ENCODE measurements at places on chromosomes 7 and 10.

- DNase-seq, result no peak
These were observed 7.7 kb downstream of the PTN start for GRCh38 chr7:137335814-137336213.

- DNase-seq, result no peak
These were observed 50.0 kb downstream of the PNLIPRP2 start for GRCh38 chr10:116670706-116671105.

- DNase-seq, result peak; percentile 1
These were observed 5.5 kb upstream of the ADCY1 start for GRCh38 chr7:45568536-45569289.

DNA sequence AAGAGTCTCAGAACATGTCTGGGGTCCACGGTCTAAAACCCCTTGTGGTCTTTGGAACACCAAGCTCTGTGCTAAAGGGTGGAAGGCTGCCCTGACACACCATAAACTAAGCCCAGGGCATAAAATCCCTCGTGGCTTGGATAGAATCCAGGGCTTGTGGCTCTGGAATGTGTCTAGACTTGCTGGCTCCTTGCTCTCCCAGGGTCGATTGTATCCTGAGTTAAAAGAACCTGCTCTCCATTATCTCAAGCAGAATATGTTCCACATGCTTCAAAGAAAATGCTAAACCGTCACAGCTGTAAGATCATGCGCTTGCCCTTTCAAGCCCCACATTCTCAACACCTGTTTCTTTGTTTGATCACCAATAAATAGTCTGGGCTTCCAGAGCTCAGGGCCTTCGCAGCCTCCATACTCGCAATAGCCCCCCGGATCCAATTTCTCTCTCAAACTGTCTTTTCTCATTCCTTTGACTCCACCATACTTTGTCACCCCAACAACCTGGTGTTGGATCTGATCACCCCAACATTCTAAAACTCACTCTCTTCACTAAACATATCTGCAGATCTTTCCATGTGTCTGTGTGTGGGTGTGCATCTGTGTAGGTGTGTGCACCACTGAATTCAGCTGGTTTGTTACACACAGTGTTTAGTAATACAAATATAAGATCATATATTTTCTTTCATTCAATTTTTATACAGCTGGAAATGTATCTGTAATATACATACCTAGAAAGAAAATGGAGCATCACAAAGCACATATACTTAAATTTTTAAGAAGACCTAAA lies 238.5 kb downstream of the ZMYND11 start:
- DNase-seq, result no peak

DNA sequence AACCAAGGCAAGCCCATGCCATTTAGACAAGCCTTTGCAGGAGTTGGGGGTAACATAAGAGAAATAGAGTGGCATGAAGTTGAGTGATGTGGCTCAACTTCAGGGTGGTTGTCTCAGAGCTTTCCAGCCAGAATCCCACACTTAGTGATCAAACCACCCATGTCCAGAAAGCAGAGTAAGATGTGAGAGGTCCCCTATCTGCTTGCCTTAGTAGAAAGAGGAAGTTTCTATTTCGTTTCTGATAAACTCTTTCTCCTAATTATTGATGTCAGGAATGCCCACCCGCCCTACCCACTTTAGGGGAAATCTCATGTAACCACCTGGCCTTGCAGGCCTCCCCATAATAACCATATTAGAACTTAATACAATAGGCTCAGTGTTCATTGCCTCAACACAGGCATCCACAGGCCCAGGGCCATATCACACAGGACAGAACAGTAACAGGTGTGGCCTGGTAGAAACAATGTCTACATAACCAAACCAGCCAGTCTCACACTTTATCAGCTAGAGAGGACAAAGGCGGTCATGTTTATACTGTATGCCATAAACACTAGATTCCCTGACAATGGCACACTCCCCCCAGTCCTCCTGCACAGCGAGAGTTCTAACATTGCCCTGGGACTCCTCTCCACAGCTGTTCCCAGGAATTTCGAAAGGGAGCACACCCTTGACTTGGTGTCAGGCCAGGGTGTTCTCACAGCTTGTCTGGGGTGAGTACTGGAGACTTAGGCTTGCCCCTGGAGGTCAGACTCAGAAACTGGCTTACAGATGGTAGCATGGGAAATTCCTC lies 364.4 kb downstream of the CXCL12 start:
- no peak for DNase-seq

- peak; percentile 51 for DNase-seq
These were observed 178.1 kb downstream of the PTEN start for GRCh38 chr10:88041243-88042159.
